ENCODE measurements at places on chromosomes 1 and 21.
A peak's percentile ranks its signal among the peaks of the same experiment; 100 is the strongest.

GRCh38 chr21:25215698-25216384, 391.4 kb downstream of the MRPL39 start:
- DNase-seq: no peak

- no peak for DNase-seq
Observed at GRCh38 chr1:160351629-160352028, 8.4 kb downstream of the NCSTN start.

DNA sequence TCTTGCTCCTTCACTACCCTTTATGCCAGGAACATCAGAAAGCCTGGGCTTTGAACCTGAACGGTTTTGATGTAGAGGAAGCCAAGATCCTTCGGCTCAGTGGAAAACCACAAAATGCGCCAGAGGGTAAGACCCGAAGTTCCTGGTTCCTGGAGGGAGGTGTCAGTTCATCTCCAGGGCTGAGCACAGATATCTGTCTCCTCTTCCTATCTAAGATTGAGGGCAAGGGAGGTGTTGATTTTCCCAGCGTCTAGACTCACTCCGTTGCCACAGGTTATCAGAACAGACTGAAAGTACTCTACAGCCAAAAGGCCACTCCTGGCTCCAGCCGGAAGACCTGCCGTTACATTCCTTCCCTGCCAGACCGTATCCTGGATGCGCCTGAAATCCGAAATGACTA, 915 bp downstream of the CDC20 start:
- DNase-seq: no peak

GRCh38 chr21:45632160-45632559, 11.4 kb upstream of the PCBP3 start:
- no peak for DNase-seq

DNA sequence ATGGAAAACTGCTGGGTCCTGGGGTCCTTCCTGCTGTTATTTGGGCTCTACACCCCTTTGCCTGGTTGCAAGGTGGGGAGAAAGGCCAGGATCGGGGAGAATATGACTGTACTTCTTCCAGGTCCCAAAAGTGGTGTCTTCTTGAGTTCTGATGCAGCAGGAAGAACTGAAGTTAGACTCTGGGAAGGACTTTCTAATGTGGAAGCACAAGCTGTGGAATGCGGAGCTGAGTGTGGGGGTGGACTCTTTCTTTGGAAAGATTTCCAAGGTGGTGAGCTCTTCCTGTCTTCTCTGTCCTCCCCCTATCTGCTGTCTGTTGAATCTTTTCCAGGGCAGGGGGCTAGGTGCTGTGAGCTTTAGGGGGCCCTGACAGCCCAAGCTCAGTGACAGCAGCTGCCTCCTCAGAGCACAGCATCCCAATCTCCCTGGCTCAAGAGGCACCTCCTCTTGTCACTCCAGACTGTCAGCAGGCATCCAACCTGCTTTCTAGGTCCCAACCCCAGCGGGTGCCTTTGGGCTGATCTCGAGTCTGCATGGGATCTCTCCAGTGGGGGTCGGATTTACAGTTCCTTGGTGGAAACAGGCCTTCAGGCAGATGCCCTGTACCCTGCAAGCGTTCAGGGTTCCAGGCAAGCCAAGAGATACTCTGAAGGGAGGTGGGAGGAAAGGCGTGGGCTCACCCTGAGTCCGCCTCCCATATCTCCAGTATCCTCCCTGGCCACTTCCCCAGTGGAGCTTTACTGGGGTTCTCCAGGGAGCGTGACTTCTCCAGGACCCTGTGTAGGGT, 23.2 kb downstream of the ADORA1 start:
- DNase-seq: no peak

- no peak for DNase-seq
Observed at GRCh38 chr1:88523854-88524528, 160.1 kb upstream of the PKN2 start.

- DNase-seq: no peak
Observed at GRCh38 chr21:46674430-46675007, 39.0 kb downstream of the PRMT2 start.

GRCh38 chr1:160541622-160542302, 18.7 kb upstream of the SLAMF6 start:
- DNase-seq: no peak

DNA sequence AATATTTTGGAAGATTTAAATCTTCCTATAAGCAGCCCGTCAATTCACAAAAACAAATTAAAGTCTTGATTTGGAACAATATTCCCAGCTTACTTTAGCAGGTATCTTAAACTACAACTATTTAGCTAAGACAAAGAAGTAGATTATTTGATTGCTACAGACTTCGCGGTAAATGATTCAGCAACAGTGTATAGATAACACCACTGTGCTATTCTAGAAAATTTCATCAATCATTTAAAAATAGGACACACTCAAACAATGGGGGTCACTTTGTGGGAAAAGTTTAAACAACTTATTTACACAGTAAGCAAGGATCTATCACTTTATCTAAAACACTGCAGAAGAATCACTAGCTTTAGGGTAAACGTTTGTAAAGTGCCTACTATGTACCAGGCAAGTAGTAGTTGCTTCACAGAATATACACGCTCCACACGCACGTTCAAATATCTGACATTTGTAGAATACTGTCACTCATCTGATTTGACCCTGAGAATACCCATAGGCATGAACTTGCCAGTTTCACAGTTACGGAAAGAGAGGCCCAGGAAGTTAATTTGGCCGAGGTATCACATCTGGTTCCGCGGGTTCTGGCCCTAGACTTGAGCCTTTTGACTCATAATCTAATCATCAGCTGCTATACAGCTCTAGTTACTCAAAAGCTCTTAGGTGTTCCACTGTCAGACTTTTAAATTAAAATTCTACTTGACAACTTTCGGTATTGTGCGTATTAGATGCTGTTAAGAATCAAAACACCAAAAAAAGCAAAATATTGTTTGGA, 876 bp downstream of the DENND2C start:
- no peak for DNase-seq

GRCh38 chr1:104266612-104267011, 516.9 kb downstream of the AMY1C start:
- no peak for DNase-seq

- DNase-seq: no peak
Observed at GRCh38 chr1:197178998-197179397, 32.5 kb upstream of the ASPM start.

- no peak for DNase-seq
Observed at GRCh38 chr1:97739596-97740103, 181.2 kb downstream of the DPYD start.

DNA sequence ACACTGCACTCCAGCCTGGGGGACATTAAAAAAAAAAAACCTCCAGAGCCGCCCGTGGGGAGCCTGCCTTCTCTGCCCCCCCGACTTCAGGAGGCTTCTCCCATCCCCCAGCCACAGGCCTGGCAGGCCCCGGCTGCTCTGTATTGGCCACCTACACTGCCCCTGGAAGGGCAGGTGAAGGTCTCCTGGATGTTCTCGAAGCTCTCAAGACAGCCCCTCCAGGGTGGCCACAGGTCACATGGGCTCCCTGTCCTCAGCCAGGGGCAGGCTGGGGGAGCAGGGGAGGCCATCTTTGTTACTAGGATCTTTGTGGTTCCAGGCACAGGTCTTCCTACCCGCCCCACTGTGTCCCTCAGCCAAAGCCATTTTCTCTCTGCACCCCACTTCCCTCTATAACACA, 32.8 kb downstream of the PADI6 start:
- DNase-seq: no peak

DNA sequence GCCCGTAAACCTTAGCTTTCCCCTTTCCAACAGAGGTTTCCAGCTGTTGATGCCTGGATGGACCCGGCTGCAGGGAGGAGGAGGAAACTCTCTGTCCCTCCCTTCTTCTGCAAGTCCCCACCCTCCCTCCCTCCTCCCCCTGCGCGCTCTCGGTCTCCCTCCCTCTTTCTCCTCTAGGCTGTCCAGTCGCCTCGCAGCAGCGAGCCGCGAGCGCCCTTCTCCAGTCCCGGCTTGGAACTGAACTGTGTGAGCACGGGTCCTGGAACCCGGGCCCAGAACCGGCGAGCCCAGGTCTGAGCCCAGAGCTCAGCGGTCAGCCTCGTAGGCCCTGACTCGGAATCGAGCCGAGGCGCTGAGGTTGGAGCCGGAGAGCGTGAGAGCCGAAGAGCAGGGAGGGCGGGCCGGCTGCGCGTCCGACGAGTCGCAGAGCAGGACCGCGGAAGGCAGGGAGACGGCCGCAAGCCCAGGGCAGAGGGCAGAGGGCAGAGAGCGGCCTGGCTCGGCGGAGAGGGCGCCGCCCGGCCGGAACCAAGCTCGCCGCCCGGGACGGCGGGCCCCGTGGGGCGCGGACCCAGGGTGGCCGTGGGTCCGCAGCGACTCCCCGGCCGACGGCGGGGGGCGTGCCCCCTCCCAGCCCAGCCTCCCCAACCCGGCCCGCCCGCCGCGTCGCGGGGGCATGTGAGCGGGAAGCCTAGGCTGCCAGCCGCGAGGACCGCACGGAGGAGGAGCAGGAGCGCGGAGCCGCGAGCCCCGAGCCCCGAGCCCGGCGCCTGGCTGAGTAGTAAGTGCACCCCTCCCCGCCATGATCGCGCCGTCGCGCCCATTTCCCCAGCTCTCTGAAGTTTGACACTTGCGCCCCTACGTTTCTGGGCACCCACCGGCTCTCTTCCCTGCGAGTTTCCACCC, at the start of gene SOX13:
SOX13 (plus strand) TSS at position 185 of the 906 bp plus-strand sequence. CDS start 39,801 bp downstream, outside the sequence.
- peak; percentile 88 for DNase-seq

- DNase-seq: no peak
Observed at GRCh38 chr1:5340560-5341130, 651.6 kb downstream of the NPHP4 start.

DNA sequence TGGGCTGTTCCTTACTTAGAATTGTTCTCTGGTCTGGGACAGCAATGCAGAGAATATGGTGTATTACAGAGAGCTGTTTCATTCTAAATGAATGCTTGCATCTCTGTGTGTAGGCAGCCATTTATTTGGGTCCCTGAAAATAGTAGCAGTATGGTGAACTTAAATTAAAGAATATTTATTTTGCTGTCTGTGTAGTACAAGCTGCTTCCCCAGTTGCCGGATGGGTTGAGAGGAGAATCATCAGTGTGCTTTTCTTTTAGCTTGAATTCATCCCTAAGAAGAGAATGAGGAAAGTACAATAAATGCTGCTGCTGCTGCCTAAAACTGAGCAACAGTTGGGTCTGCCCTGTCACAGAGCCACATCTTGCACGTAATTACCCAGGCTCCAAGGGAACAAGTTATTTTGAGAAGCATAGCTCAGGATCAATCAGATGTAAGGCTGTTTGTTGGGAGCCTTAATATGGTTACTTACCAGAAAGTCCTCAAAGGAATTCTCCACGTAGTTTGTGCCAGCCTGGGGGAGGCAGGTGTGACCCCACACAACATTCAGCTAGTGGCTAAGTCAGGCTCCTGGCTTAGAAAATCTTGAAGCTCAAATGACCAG, 16.6 kb downstream of the ACTN2 start:
- DNase-seq: no peak

DNA sequence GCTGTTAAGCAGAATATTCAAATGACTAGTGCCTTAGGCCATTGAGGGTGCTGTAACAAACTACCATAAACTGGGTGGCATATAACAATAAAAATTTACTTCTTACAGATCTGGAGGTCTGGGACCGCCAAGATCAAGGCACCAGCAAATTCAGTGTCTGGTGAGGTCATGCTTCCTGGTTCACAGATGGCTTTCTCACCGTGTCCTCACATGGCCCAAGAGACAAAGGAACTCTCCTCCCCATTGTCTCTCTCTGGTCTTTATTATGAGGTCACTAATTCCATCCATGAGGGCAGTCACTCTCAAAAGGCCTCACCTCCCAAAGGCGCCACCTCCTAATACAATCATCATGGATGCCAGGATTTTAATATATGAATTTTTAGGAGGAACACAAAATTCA, 127.3 kb downstream of the GABPA start:
- DNase-seq: no peak

DNA sequence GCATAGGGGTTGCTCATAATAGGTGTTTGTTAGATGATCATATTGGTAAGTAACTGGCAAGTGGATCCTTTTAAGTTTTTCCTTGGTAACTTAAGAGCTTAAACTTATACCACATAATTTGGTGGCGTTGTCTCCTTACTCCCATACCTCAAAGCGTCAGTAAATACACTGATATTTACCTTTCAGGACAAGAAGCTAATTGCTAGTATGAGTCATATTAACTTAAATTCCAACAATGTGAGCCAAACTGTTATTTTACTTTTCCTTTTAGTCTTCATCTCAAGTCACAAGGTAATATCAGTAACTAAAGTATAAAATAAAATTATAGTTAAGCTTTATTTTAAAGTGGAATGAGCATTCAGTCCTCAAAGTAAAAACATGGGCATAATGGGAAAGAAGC, 9.0 kb upstream of the SH3GLB1 start:
- no peak for DNase-seq

DNA sequence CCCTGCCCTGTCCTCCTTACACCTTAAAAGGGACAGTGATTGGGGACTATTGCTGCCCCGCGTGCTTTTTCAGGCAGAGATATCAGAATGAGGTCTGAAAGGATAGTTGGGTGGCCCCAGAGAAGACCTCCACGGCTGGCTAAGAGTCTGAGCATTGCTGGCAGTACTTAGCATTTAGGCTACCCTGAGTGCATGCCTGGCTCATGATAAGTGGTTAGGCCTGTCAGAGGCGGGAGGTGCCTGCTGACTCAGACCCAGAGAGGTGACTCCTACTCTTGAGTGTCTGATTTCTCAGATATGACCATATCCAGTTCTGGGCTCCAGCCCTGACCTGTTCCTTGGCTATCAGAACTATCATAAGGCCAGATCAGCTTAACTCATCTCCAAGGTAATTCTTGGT, 213.7 kb downstream of the PBX1 start:
- no peak for DNase-seq

DNA sequence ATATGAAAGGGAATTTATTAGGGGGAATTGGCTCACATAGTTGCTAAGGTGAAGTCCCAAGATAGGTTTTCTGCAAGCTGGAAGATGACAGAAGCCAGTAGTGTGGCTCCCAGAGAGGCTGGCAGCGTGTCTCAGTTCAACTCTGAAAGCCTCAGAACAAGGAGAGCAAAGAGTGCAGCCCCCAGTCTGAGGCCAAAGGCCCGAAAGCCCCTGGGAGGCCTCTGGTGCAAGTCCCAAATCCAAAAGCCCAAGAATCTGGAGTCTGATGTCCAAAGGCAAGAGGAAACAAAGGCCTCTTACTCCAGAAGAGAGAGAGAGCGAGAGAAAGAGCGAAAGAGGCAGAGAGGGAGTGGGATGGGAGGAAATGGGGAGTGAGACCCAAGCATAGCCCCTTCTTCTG, 18.3 kb downstream of the KCNA2 start:
- DNase-seq: no peak

DNA sequence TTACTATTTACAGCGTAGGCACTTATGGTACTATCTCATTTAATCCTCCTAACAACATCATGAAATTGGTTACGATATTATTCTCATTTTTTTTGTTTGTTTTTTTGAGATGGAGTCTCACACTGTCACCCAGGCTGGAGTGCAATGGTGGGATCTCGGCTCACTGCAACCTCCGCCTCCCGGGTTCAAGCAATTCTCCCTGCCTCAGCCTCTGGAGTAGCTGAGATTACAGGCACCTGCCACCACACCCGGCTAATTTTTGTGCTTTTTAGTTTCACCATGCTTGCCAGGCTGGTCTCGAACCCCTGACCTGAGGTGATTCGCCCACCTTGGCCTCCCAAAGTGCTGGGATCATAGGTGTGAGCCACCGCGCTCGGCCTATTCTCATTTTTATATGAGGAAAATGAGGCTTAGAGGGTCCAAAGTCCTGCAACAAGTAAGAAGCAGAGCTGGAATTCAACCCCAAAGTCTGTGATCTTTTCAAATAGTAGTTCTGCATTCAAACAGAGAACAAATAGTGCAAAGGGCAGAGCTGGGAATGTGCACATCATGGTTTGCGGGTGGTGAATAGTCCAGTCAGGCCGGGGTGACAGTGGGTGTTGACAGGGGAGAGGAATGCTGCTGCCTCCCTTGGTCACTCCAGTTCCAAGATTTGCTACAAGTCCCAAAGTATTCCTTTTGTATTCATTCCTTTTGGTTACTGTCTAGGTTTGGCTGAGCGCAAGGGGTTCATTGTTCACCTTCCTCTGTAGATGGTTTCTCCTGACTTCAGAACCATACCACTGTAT, 4.6 kb downstream of the PRUNE1 start:
- no peak for DNase-seq

Data from amygdala (tissue), 56 donors.